Psoas muscle (tissue), 8 donors: ENCODE measurements at places on chromosomes 16 and 17. TPM values are rescaled to one million over a fixed set of nuclear protein-coding genes. Genes with fewer than 3 reads are reported as not detected.
A peak's percentile ranks its signal among the peaks of the same experiment; 100 is the strongest.

DNA sequence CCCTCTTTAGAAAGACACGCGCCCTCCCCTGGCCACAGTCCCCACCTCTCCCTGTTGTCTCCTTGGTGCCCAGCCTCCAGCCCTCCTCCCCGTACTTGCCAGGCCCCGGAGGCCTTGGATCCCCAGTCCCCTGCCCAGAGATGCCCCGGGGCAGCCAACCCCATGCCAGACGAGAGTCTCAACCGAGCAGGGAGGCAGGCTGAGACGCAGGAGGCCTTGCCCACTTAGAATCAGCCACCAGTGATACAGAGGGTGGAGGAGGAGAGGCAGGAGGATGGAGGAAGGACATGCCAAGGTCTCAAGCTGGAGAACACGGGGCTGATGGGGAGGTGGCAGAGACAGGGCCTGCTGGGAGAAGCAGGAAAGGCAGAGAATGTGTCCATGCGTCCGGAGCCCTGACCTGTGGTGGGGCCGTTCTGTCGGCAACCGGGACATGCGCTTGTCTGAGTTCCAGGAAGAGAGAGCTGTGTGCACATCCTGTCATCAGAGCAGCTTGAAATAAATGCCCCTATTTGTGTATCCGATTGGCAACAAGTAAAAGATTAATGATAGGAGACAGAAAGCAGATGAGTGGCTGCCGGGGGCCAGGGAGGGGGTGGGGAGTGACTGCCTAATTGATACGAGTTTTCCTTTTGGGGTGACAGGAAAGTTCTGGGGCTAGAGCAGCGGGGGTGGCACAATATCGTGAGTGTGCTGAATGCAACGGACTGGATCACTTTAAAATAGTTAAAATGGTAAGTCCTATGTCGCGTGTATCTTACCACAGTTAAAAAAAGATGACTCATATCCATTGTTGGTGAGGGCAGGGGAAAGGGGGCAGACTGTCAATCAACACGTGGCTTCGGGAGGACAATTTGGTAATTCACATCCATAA lies 44.7 kb upstream of the MEAK7 start:
- no peak overlapping the region for H3K4me3 ChIP-seq
- H3K4me1 ChIP-seq: peaks cover 3% of the 10 kb centered on the region
- DNase-seq: no peak
- no peaks in the 10 kb centered on the region for H3K36me3 ChIP-seq
- H3K27ac ChIP-seq: no peak overlapping the region

GRCh38 chr17:17228521-17229279 lies 8.3 kb downstream of the FLCN start:
- H3K27ac ChIP-seq: peak overlapping the region; percentile 60
- H3K36me3 ChIP-seq: peaks cover 92% of the 10 kb centered on the region
- no peaks in the 10 kb centered on the region for H3K27me3 ChIP-seq
- peak; percentile 45 for DNase-seq

Gene ECI1
- total RNA-seq: 143 TPM

Gene HBQ1
- total RNA-seq: not detected

GRCh38 chr17:80347536-80347935 lies 67.4 kb upstream of the ENDOV start:
- peaks cover 15% of the 10 kb centered on the region for H3K36me3 ChIP-seq
- H3K4me1 ChIP-seq: no peaks in the 10 kb centered on the region
- H3K27me3 ChIP-seq: no peaks in the 10 kb centered on the region
- DNase-seq: peak; percentile 32
- no peak overlapping the region for H3K27ac ChIP-seq

DNA sequence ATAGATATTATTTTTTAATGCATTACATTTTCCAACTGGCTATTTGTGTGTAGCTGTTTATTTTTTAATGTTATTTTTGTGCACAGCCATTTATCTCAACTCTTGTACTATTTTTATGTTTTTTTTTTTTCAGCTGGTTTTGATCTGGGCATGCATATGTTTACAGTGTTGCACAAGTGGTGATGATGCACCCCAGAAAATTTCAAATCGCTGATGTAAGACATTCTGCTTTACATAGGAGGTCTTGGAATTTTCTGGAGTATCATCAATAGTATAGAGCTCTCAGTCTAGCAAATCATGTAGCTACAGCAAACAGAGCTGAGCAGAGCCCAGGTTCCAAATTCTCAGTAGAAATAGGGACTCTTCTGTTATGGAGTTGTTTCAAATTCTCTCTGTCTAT lies 30.2 kb downstream of the CACNG5 start:
- no peak overlapping the region for H3K4me3 ChIP-seq
- no peaks in the 10 kb centered on the region for H3K27me3 ChIP-seq
- H3K36me3 ChIP-seq: no peaks in the 10 kb centered on the region
- DNase-seq: no peak
- no peaks in the 10 kb centered on the region for H3K4me1 ChIP-seq

Gene CHST4
- not detected for total RNA-seq

DNA sequence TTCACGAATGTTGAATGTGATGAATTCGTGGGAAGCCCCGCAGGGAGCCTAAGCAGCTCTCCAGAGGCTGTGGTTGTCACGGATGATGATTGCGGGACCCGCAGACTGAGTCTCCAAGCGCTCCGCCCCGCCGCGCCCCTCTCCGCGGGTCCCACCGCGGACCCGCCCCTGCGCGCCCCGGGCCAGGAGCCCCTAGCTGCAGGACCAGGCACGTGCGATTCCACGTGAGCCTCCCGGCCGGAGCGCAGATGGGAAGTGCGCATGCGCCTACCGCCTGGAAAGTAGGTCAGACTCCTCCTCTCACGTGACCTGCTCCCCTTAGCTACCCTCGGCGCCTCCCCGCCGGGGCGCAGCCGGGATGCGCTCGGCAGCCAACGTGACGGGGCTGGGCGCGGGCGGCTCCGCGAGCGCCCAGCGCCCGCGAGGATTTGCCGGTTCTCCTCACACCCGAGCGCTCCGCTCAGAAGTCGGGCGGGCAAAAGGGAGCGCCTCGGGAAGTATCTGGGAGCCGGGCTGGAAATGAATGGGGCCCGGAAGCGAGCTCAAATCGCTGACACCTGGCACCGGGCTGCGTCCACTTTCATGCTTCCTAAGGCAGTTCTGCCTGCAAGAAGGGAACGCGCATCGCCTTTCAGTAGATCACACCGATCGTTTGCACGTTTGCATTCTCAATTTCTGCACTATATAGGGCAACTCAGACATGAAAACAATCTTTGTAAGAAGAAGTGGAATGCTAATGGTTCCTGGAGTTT lies 26.4 kb upstream of the HLF start:
- peak; percentile 94 for DNase-seq
- H3K36me3 ChIP-seq: no peaks in the 10 kb centered on the region
- peaks cover 6% of the 10 kb centered on the region for H3K4me1 ChIP-seq
- no peaks in the 10 kb centered on the region for H3K27me3 ChIP-seq
